ENCODE measurements at places on chromosomes 3 and 15. TPM values are rescaled to one million over a fixed set of nuclear protein-coding genes. Genes with fewer than 3 reads are reported as not detected.

The SLC22A13 gene
- not detected for total RNA-seq

The ASB14 gene
- not detected for total RNA-seq

The CAMK1 gene
- total RNA-seq = 23.0 TPM

The TRH gene
- 0.52 TPM for total RNA-seq

The MRPL47 gene
- total RNA-seq = 25.1 TPM

The NAALADL2 gene
- 17.7 TPM for total RNA-seq

The SCG5 gene
- total RNA-seq = 8.4 TPM

The TBC1D5 gene
- 69.4 TPM for total RNA-seq

The C3orf33 gene
- total RNA-seq = 2.6 TPM

The CNTN3 gene
- total RNA-seq = 3.7 TPM

The DLL4 gene
- 11.5 TPM for total RNA-seq

The FBXO40 gene
- total RNA-seq = 4.2 TPM

The CCR2 gene
- total RNA-seq = 3.7 TPM

The APPL1 gene
- 83.0 TPM for total RNA-seq

The DNASE1L3 gene
- 1.0 TPM for total RNA-seq

The PLSCR2 gene
- not detected for total RNA-seq

The MORC1 gene
- total RNA-seq = not detected

The INKA1 gene
- 11.5 TPM for total RNA-seq

The CKMT1A gene
- not detected for total RNA-seq

The OPA1 gene
- total RNA-seq = 38.1 TPM

The SERPINI2 gene
- not detected for total RNA-seq

The LSMEM2 gene
- total RNA-seq = 15.1 TPM

The GALNT15 gene
- 3.7 TPM for total RNA-seq

The ZBBX gene
- not detected for total RNA-seq

The PRSS50 gene
- not detected for total RNA-seq

The TMIE gene
- 1.0 TPM for total RNA-seq

The KLF15 gene
- total RNA-seq = 2.6 TPM

The PTPN23 gene
- 17.2 TPM for total RNA-seq

The FGF12 gene
- total RNA-seq = 2.1 TPM

The DNAH12 gene
- 0.52 TPM for total RNA-seq

The POLQ gene
- 5.7 TPM for total RNA-seq

The WDR93 gene
- total RNA-seq = not detected

The ANAPC13 gene
- total RNA-seq = 38.6 TPM

The CTDSPL gene
- total RNA-seq = 20.4 TPM

The GPR62 gene
- 0.52 TPM for total RNA-seq

The CCR3 gene
- not detected for total RNA-seq

The MESP2 gene
- total RNA-seq = not detected

The DAZL gene
- not detected for total RNA-seq

The CSTA gene
- 0.52 TPM for total RNA-seq

The LRRIQ4 gene
- not detected for total RNA-seq

The WDR49 gene
- total RNA-seq = 5.7 TPM

The NR2F2 gene
- total RNA-seq = 12.0 TPM

The LRRC15 gene
- total RNA-seq = 0.52 TPM

The HRH1 gene
- 5.2 TPM for total RNA-seq

The IL5RA gene
- not detected for total RNA-seq

The CYP8B1 gene
- not detected for total RNA-seq

The GOLGA6D gene
- total RNA-seq = under 0.01 TPM

The MUC4 gene
- 0.52 TPM for total RNA-seq

The PAQR5 gene
- total RNA-seq = under 0.01 TPM

The CCNDBP1 gene
- 45.4 TPM for total RNA-seq

The CHRD gene
- total RNA-seq = 14.1 TPM

The A4GNT gene
- total RNA-seq = not detected

The LIPC gene
- under 0.01 TPM for total RNA-seq

The OIP5 gene
- 3.7 TPM for total RNA-seq

The UBE2Q2 gene
- total RNA-seq = 53.2 TPM
